ENCODE measurements at places on chromosomes 7 and 10.

DNA sequence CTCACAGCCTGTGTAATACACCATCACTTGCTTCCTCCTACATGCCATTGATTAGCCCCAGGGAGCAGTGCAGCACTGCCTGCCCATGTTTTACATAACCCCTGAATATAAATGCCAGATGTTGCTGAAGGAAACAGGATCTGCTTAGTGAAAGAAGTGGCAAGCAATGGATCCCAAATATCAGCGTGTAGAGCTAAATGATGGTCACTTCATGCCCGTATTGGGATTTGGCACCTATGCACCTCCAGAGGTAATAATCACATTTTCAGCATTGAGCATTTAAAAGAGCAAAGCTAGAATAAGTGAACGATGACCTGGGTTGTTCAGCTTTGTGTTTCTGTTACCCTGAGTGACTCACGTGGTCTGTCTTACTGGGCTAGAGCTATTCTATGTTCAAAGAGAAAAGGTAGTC lies at the start of gene AKR1C4:
AKR1C4 (plus strand) TSS at position 136 of the 412 bp plus-strand sequence; CDS start at position 167, 31 bp downstream.
- DNase-seq, result no peak

GRCh38 chr10:23693925-23694324 lies 255.1 kb downstream of the OTUD1 start:
- DNase-seq, result no peak

- no peak for DNase-seq
Observed at GRCh38 chr10:118957966-118958365, 71.5 kb upstream of the NANOS1 start.

- DNase-seq, result no peak
Observed at GRCh38 chr7:41298409-41298808, 404.5 kb downstream of the INHBA start.

- no peak for DNase-seq
Observed at GRCh38 chr7:87151729-87152111, 533 bp upstream of the DMTF1 start.

Measured in T1000 (cell line).